Activated CD4-positive, alpha-beta T cell treated with anti-CD3 and anti-CD28 coated beads, Interleukin-2, amount 50 U/mL, for 48 hours (primary cell): ENCODE measurements at places on chromosomes 5 and 9.

DNA sequence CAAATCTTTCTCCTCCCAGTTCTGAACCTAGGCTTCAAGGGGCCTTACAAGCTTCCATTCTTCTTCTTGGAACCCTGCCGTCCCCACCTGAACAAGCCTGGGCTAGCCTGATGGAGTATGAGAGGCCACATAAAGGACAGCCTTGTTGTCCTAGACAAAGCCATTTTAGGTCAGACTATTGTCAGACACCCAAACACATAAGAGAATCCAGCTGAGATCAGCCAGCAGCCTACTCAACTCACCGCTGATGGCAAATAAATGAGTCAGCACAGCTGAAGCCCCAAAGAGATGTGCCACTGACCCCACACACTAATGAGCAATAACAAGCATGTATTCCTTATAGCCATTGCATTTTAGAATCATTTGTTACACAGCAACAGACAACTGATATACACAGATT, 33.8 kb downstream of the SVEP1 start:
- DNase-seq: no peak

GRCh38 chr9:92864152-92864551, 13.7 kb downstream of the ZNF484 start:
- no peak for DNase-seq

DNA sequence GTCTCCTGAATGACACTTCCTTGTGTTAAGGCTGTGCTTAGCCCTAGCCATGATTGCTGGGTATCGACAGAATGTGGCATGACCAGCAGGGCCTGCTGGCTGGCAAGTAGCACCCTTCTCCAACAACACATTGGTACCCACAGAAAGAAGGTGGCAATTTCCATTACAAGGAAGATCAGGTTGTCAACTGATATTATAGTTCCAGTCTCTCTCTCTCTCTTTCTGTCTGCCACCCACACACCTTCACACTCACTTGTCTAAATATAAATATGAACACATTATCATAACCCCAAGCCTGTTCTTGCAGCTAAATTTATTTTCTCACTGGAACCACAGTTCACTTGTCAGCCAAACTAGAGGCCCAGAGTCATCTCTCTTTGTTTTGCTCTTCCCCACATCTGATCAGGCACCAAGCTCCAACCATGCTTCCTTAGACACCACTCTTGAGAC, 408.1 kb upstream of the PIK3R1 start:
- DNase-seq: no peak

GRCh38 chr5:42991404-42992087, 48.6 kb downstream of the ANXA2R start:
- DNase-seq: no peak
